Sciatic nerve (tissue), 2 donors: ENCODE measurements at places on chromosomes 4 and X. TPM values are rescaled to one million over a fixed set of nuclear protein-coding genes. Genes with fewer than 3 reads are reported as not detected.

GRCh38 chrX:49176421-49177326 is 5.0 kb downstream of the PLP2 start:
- peak; percentile 60 for DNase-seq

Gene C1GALT1C1
- 14.7 TPM for total RNA-seq

GRCh38 chrX:110004215-110004614 is 1.3 kb downstream of the TMEM164 start:
- no peak for DNase-seq

GRCh38 chr4:86653237-86653865 is 59.2 kb downstream of the PTPN13 start:
- DNase-seq, result no peak

GRCh38 chrX:21379991-21380390 is 5.8 kb downstream of the CNKSR2 start:
- no peak for DNase-seq

Gene BST1
- total RNA-seq, result 9.1 TPM

DNA sequence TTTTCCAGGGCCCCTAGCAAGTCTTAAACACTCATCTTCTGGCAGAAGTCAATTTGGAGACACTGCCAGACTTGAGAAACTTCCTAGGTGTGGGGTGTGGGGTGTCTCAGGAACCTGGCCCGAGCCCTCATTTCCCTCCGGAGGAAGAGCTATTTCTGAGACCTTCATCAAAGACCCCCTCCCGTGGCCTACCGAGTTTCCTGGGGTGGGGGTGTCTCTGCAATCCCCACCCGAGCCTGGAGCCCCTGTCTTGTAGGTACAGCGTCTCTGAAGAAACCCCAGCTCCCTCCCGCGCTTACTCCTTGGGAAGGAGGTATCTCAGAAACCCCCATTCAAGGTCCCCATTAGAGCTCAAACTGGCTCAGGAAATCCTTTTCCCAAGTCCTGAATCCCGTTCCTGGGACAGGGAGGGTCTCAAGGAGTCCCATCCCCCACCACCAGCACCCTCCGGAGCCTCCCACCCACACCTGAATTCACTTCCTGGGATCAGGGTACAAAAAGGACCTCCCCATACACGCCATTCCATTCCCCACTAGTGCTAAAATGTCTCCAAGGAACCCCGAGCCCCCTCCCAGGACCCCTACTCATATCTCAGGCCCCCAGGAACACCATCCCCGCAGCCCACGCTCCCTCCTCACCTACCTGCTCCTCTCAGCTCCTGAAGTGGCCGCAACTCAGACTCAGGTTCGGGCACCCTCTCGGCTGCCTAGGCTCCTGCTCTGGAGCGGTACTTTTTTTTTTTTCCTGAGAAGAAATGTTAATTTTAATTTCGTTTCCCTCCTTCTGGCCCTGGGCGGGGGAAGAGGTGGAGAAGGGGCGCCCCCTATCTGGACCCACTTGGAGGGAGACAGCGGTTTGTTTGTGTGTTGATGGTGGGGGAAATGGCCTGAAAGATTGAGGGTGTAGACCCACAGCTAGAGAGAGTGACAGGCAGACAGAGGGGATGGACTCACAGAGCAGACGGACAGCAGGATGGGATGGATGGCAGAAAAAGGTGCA is 1.1 kb downstream of the SLC38A5 start:
- no peak for DNase-seq

DNA sequence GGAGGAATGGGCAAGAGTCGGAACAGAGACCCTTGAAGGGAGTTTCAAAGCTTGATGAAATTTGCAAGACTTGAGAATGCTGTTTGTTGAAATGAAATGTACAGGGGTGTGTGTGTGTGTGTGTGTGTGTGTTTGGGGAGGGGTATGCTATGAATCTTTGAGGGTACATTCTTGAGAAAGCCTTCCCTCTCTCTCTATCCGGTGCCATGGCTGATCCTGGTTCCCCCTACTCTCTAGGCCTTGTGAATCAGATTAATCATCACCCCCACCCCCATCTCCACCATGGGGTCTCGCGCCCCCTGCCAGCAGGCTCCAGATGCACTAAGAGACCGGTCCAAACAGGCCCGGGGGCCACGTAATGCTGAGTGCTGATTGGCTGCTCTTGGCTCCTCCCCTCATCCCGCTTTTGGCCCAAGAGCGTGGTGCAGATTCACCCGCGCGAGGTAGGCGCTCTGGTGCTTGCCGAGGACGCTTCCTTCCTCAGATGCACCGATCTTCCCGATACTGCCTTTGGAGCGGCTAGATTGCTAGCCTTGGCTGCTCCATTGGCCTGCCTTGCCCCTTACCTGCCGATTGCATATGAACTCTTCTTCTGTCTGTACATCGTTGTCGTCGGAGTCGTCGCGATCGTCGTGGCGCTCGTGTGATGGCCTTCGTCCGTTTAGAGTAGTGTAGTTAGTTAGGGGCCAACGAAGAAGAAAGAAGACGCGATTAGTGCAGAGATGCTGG is at the start of gene HTR2C:
Gene HTR2C, plus strand, starts transcription at position 441 of the 729 bp plus-strand sequence. CDS start 142,851 bp downstream, outside the sequence.
- no peak for DNase-seq

GRCh38 chr4:89275587-89275986 is 32.0 kb downstream of the GPRIN3 start:
- DNase-seq, result no peak

Gene ANOS1
- total RNA-seq, result 11.5 TPM

DNA sequence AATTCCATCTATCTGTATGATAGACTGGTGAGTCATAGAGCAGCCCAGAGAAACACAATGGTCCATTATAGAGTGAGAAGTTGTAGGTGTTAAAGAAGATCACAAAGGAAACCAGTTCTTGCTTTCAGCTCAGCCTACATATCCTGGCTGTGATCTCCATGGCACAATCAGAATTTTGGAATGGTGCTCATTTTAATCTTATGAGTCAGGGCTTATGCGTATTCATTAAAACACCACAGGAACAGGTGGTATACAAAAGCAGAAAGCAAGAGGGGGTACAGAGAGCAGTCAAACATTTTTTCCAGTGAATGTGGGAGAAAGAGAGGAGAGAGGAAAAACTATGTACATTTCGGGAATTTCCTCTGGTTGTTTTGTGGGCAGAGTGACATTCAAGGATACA is 126.9 kb downstream of the MFAP3L start:
- no peak for DNase-seq

DNA sequence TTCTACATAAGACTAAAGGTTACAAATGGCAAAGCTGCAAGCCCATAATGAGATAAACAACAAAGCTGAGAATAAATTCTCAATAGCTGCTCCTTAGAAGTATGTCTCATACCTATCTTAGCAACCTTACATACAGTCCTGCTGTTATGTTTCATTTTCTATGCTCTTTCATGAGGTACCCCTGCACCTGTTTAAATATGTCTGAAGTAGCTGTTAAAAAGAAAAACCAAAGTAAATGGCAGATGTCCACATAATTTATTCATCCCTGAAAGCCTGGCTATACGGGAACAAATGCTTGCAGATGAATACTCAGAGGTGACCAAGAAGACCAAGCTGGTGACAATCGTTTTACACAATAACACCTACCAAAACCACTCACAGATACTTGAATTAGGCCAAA is 22.5 kb downstream of the PPA2 start:
- no peak for DNase-seq

- DNase-seq, result no peak
Observed at GRCh38 chrX:79630033-79631009, 263.2 kb upstream of the ITM2A start.

DNA sequence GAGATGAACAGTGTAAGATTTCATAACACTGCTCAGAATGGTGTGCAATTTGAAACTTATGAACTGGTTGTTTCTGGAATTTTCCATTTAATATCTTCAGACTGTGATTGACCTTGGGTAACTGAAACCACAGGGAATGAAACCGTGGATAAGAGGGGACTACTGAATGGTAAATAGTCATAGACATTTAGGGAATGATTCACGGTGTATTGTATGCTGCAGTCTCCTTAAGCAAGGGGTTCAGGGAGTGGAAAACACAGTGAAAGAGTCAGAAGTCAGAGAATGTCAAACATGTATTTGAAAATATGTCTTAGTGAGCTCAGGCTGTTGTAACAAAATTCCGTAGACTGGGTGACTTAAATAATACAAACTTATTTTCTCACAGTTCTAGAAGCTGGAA is 398.2 kb upstream of the DIPK2B start:
- no peak for DNase-seq

DNA sequence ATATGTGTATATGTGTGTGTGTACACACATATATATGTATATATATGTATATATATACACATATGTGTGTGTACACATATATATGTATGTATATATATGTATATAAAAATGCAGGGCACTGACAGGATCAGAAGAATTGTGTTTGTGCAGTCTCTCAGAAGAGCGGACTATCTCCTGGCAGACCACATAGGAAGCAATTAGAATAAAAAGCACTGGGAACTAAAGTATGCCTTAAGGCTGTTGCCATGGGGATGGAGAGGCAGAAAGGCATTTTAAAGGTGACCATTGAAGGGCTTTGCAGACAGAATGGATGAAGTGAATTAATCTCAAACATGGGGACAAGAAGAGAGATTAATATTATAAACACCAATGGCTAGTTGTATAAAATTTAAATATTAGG is 33.7 kb upstream of the USP51 start:
- no peak for DNase-seq

DNA sequence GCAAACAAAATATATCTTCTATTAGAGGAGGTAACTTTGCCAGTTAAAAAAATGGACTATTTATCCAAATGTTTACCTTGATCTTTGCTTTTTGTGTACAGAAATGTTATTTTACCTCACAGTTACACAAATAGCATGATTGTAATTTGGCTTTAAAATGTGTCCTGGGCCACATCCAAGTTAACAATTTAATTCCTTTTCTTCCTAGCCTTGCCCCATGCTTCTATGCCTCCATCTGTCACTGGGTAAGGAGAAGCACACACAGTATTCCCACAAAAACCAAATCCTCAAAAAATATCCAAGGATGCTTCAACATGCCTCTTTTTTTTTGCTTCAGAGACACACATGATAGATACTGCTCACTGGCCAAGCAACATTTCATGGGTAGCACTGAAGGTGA is 30.9 kb downstream of the GRXCR1 start:
- DNase-seq, result no peak

DNA sequence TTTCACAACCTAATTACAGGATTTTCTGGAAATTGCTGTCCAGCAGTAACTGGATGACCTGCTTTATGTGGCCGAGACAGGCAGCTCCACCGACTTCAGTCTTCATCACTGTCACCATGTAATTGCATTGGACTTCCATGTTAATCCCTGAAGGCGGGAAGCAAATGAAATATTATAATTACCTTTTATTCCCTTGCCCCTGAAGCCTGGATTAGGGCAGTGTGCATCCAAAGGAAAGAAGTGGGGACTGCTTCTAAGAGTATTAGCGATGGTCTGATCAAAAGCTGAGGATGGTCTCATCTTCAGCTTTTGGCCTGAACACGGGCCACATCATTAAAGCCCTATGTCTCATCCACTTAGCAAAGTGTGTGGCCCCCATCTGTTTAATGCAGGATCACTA is 311.6 kb upstream of the GALNT7 start:
- no peak for DNase-seq

DNA sequence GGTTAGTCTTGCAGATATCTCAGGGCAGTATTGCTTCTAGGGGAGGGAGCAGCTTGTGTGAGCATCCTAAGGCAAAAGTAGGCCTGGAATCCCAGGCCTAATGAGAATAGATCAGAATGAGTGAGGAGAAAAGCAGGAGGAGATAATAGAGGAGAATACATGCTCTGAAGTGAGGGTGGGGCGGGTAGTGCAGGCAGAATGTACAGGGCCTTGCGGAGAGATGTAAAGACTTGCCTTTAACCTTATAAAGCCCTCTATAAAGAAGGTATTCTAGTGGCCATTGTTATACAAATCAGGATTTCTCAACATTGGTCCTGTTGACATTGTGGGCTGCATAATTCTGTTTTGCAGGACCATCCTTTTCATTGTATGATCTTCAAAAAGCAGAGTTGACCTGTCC is 855.3 kb downstream of the PCDH7 start:
- no peak for DNase-seq

GRCh38 chrX:7025471-7025870 is 122.0 kb upstream of the STS start:
- no peak for DNase-seq

DNA sequence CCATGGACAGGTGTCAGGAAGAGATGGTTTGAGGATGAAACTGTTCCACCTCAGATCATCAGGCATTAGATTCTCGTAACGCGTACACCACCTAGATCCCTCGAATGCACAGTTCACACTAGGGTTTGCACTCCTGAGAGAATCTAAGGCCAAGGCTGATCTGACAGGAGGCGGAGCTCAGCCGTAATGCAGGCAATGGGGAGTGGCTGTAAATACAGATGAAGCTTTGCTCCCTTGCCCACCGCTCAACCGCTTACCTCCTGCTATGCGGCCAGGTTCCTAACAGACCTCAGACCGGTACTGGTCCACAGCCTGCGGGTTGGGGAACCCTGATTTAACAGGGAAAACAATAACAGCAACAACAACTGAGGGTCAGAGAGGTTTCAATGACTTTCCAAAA is 2.0 kb upstream of the TEC start:
- no peak for DNase-seq

DNA sequence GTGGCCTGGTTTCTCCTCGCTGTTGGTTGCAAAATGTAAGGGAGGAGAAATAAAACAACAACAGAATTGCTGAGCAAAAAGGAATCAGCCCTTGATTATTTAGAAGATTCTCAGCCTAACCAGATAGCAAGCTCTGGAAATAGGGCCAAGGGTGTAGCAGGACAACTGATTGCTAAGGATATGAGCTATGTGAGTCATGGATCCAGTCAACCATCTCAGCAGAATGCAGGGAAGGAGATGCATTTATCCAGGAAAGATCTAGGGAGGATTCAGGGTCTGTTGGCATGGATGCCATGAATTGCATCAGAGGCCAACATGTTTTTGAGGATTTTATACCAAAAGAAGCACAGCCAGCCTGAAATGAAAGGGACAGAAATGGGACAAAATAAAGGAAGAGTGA is 2.2 kb upstream of the XAGE3 start:
- DNase-seq, result no peak

GRCh38 chr4:153170407-153170806 is 33.8 kb upstream of the TRIM2 start:
- DNase-seq, result no peak

- DNase-seq, result no peak
Observed at GRCh38 chr4:151658959-151659600, 101.7 kb downstream of the GATB start.

Gene TEX13B
- total RNA-seq, result not detected

- no peak for DNase-seq
Observed at GRCh38 chr4:145735347-145735675, 55.4 kb downstream of the C4orf51 start.

DNA sequence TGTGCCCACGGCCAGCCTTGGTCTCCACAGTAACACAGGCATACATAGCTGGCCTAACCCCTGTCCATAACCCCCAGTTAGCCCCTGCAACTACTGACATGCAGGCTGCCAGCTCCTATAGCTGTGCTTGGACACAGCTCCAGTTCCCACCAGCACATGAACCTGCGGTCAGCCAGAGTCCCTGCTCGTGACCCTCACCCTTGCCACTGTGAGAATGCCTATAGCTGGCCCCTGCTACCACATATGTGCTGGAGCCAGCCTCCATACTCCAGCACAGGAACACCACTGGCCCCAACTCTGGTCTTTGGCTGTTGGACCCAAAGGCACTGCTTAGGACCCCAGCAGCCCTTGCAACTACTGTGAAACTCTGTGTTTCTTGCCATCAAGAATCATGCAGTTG is 930.9 kb downstream of the ADGRL3 start:
- DNase-seq, result no peak

GRCh38 chr4:99587803-99588202 is 13.2 kb downstream of the MTTP start:
- no peak for DNase-seq
